ENCODE measurements at places on chromosomes 1 and 21.

DNA sequence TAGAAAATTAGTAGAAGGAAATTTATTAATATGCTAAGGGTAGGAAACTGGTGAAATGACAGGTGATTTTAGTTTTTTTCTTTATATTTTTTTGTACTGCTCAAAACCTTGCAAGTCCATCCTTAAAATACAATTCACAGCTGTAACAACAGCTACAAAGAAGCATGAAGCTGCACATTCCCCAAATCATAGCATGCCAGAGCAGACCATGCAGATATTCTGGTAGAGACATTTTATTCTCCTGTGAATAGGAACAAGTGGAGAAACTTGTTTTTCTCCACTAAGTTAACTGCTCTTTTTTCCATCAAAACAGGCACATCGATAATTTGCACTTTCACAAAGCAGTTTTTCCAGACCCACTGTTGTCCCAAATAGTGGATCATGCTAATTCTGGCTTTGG is 1125.7 kb downstream of the BRINP3 start:
- no peak for DNase-seq

- DNase-seq, result no peak
Observed at GRCh38 chr21:44812640-44813039, 5.2 kb downstream of the SUMO3 start.

GRCh38 chr1:219427403-219427802 is 185.5 kb downstream of the ZC3H11B start:
- no peak for DNase-seq

- DNase-seq, result no peak
Observed at GRCh38 chr21:29940361-29940760, 565 bp upstream of the GRIK1 start.

DNA sequence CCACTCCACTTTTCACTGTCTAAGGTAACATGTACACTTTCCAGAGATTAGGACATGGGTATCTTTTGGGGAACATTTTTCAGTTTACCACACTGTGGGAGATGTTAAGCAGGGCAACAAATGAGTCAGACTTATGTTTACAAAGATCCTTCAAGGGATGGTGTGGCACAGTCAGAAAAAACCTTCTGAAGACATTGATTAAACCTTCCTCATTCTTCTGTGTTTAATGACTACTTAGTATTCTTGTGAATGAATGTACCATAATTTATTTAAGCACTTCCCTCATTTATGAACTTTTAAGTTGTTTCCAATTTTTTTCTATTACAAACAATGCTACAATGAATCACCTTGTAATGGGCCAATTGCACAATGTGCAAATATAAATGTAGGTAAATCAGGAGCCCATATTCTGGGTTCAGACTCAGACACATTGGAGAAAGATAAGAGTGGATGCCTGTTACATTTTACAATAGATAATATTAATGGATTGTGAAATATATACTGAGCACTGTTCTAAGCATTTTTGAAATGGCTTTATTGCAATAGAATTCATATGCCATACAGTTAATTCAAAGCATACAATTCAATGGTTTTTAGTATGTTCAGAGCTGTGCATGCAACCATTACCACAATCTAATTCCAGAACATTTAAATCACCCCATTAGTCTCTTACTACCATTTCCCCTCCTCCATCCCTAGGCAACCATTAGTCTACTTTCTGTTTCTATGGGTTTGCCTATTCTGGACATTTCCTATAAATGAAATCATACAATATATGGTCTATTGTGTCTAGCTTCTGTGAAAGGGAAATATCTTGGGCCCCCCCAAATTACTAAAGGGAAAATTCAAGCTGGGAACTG is 1.9 kb upstream of the SFT2D2 start:
- no peak for DNase-seq

GRCh38 chr1:86258101-86258500 is 101.5 kb upstream of the COL24A1 start:
- no peak for DNase-seq

DNA sequence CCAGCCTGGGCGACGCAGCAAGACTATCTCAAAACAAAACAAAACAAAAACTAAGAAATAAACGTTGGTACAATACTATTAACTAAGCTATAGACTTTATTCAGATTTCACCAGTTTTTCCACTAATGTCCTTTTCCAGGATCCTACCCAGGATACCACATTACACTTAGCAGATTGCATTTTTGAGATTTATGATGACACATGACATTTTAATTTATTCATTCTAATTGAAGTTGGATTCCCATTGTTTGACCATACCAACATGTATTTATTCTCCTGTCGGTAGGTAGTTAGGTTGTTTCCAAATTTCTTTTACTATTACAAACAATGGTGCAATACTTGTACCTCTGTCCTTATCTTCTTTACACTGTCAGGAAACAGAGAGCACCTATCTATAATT is 6.8 kb upstream of the KLF17 start:
- no peak for DNase-seq

DNA sequence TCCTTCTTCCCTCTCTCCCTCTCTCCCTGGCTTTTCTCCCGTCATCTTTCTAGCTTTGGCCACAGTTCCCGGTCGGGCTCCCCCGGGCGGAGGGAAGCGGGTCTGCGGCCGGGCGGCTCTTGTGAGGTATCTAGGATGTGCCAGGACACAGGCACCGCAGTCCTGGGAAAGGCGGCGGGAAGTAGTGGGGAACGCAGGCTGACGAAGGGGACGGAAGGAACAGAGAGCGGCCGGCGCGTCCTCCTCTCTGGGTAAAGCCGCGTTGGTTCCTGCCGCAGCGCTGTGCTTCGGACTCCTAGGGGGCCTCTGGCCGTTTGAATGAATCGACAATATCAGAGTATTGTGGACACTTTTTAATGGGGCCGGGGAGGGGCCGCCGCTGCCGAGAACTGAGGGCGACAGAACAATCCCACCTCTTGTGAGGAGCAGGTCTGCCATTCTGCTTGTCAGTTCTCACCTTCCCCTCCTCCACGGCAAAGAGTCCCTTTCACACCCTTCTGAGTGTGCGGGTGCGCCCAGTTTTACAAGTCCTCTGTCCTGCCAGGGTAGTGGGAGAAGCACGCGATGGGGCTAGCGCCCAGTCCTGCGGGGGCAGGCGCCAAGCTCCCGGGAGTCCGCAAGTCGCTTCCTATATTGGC is 1.2 kb upstream of the LHX9 start:
- no peak for DNase-seq

GRCh38 chr1:35454616-35455015 is 102.6 kb downstream of the KIAA0319L start:
- DNase-seq, result no peak

DNA sequence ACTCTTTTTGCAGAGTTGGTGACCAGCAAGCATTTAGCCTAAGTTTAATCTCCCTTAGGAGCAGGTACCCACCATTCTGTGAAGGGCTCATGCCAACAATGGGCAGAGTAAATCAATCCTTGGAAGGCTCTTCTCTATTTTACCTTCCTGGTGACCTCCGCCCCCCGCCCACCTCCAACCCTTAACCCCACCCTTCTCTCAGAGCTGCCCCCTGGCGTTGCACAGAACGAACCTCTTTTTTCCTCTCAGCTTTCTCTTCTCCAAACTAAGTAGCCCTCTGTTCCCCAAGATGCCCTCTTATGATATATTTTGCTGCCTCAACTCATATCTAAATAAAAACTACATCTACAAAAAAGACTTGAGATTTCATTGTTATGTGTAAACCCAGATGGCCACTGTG is 186.8 kb downstream of the SEC16B start:
- no peak for DNase-seq

DNA sequence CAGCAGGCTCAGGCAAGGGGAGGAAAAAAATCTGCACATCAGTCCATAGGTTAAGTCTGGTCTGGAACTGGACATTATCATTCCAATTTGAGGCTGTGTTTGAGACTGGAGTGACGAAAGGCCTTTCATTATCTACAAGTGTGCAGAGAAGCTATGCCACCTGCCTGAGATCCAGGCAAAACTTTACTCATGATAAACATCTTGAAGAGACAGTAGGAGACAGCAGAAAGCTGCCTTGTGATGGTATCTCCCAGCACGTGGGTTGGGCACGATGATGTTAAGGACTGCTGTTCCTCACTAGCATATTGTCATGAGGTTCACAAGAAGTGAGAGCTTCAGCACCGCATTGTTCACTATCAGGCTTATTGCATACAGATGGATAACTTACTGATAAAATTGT is 126.4 kb downstream of the PLXNA2 start:
- no peak for DNase-seq

DNA sequence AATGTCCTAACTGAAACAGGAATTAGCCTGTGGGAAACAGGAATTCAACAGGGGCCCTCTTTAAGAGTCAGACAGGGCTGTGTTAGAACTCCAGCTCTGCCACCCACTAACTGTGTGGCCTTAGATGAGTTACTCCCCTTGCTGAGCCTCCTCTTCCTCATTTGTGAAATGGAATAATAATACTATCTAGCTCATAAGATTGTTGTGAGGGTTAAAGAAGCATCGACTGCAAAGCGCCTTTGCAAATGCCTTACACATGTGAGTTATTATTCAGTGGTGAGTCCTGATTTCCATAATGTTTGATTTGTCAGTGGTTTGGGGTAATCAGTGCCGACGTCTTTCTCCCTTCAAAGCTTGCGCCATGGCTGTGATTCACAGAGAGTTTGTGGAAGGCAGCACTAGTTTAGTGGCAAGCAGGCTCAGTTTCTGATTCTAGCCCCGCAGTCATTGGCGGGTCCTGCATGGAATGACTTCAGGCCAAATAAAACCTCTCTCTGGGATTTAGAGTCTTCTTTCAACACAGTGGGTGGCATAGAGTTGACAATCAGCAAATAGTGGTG is 388.5 kb downstream of the PLPP3 start:
- no peak for DNase-seq

DNA sequence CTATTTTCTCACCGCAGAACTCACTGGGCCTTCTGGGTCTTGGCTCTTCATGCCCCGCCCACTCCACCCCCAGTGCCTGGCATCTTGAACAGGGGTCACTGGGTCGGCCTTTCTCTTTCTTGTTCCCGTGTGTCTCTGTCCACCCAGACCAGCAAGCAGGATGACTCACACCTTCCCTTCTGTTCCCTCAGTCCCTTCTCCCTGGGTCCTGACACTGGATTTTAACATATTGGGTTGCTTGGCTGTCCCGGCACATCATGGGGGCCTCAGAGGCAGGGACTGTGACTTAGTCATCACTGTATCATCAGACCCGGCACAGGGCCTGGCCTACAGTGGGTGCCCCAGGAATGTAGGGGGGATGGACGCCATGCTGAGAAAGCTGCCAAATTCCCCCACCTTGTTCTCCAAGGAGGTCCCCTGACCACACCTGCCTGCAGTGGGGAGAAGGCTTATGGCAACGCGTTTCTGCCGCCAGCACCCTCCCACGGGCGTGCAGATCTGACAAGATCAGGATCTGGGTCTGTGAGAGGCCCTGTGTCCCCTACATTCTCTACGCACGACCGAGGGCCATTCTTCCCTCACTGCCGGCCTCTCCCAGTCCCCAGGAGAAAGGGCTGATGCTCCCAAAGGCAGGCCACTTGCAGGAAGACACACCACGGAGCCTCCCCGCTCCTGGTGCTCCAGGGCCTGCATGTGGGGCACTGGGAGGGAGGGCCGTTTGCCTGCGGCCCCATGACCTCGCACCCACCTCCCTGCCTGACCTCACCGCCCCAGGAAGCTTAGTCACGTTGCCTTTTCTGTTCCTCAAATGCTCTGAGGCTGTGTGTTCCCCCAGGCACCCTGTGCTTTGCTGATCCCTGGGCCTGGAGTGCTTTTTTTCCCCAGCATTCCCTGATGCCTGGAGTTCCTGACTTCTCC is 157.2 kb upstream of the TMEM51 start:
- no peak for DNase-seq

DNA sequence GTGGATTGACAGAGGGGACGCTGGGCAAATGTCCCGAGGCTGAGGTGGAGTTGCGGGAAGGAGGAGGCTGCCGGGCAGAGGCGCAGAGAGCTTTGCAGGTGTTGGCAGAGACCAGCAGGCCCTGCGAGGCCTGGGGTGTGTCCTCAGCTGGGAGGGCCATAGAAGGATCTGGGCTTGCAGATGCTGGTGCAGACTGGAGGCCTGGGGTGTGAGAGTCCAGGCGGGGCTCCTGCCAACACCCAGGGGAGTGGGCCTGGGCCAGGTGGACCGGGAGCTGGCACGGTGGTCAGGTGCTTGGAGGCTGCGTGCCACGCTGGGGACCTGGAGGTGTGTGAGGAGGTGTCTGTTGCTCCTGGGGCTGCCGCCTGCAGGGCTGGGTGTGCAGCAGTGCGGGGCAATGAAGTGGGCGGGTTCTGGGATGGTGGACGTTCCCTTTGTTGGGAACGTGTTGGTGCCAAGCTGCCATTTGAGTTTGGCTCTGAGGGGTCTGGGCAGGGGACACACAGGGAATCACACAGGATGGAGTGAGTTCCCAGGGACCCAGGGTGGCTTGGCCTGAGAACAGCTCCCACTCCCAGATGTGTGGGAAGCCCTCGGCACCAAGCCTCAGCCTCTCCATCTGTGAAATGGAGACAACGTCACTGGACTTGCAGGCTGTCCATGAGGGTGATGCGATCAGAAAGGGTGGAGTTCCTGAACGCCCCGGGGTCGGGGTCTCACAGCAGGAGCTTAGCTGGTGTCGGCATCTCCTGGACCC is 39.9 kb upstream of the POFUT2 start:
- no peak for DNase-seq

DNA sequence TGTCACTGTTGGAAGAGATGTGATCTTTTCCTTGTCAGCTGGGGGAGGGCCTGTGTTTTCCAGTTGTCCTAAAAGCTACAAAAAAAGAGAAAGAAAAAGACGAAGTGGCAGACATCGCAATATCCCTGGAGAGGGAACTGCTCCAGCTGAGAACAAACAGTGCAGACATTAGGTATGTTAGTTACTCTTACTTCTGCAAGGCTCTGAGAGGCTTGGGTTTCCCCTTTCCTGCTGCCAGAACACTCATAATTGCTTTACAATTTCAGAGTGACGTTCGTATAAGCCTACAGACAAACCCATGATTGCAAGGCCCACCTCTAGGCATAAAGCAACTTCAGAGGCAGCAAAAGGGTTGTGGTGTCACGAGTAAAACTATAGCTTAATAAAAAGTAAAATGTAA is 31.1 kb downstream of the CD160 start:
- no peak for DNase-seq

- DNase-seq, result no peak
Observed at GRCh38 chr1:177561436-177561835, 390.7 kb downstream of the BRINP2 start.

GRCh38 chr1:64623750-64624191 is 121.1 kb upstream of the RAVER2 start:
- no peak for DNase-seq

All from stimulated activated CD8-positive, alpha-beta memory T cell treated with anti-CD3 and anti-CD28 coated beads, Interleukin-4, amount 100 ng/mL, for 1 hour (primary cell).